ENCODE measurements at places on chromosomes 6 and 20. TPM values are rescaled to one million over a fixed set of nuclear protein-coding genes. Genes with fewer than 3 reads are reported as not detected.

JPH2 gene
- 16.4 TPM for total RNA-seq

TREML1 gene
- not detected for total RNA-seq

CCN2 gene
- total RNA-seq: 44.5 TPM

ANKRD6 gene
- 3.6 TPM for total RNA-seq

MAP1LC3A gene
- total RNA-seq: 59.8 TPM

FILIP1 gene
- total RNA-seq: 1.3 TPM

CALHM5 gene
- 1.6 TPM for total RNA-seq

DNA sequence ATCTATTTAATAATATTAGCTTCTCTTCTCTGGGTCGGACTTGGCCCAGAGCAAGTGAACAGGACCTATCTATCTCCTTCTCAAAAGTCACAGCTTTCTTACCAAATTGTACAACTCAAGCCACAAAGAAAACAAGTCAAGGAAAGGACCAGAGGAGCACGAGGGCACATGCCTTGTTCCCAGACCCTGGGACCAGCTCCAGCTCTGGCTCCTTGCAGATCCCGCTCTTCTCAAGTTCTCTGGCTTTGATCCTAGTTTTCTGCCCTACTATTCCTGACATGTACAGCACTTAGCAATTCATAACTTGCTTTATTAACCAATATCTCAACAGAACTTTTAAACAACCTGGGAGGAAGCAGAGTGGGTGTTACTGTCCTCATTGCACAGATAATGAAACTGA, 185.9 kb downstream of the ESR1 start:
- DNase-seq: no peak

GRCh38 chr6:95169775-95170174, 407.6 kb upstream of the MANEA start:
- no peak for DNase-seq

- DNase-seq: no peak
Observed at GRCh38 chr6:7053125-7053774, 54.5 kb upstream of the RREB1 start.

DNA sequence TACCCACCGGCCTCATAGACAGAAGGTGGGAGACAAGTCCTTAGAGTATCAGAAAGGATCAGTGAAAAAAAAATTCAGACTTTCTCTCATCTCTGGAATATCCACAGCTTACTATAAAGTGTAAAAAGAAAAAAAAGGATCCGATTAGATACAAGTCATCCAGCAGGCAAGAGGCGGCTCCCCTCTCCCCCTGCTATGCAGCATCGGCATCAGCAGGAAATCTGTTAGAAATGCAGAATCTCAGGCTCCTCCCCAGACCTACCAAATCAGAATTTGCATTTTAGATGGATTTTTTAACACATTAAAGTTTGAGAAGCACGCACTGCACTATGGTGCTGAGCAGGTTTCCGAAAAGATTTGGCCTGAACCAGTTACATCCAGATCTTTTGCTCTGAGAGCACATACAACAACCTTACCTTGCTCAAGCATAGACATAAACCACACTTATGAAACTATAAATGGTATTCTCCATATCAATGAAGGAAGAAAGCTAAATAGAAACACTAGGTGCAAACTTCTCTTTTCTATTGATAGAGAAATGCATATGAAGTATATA, 117.0 kb upstream of the POU3F2 start:
- DNase-seq: no peak

DNA sequence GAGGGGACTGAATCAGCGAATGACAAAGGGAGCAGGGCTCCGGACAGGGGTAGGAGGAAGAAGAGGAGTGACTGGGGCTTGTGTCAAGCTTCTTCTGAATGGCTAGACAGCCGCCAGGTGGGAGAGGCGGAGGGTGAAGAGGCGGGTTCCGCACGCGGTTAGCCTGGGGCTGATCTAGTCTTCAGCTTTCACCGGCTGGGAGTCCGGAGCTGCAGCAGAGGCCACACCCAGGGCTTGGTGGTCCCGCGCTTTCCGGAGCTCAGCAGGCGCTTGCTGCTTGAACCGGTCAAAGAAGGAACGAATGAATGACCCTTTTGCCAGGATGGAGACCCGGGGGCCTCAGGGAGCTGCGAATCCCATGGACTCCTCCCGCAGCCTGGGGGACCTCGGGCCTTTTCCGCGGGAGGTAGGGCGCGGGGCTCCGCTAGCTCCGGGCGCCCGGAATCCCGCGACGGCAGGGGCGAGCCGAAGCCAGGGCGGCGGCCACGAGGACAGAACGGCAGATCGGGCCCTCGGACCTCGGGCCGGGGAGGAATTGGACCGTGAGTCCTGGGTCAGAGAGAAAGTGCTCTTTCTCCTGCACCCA, at the start of gene C6orf141:
Gene C6orf141, plus strand, starts transcription at position 177 of the 586 bp plus-strand sequence. Its CDS starts 125 bp downstream, at position 302.
- DNase-seq: peak; percentile 88

GRCh38 chr20:47427067-47427466, 70.6 kb upstream of the ZMYND8 start:
- no peak for DNase-seq

GRCh38 chr6:165849534-165850430, 186.7 kb upstream of the PDE10A start:
- DNase-seq: no peak

DNA sequence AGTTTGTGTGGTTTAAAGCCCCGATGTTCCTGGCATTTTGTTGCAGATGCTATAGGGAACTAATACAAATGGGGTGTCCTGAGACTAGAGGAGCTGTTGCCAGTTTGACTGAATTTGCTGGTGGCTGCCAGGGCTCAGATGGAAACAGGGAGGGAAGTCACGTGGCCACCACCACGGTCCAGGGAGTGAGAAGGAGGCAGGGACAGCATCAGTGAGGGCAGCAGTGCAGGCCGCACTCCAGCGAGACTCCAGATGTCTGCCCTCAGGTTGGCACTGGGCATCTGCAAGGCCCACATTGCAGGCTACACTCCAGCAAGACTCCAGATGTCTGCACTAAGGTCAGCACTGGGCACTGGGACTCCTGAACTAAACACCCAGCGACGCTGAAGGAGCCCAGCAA, 86.2 kb downstream of the RAMACL start:
- no peak for DNase-seq

DNA sequence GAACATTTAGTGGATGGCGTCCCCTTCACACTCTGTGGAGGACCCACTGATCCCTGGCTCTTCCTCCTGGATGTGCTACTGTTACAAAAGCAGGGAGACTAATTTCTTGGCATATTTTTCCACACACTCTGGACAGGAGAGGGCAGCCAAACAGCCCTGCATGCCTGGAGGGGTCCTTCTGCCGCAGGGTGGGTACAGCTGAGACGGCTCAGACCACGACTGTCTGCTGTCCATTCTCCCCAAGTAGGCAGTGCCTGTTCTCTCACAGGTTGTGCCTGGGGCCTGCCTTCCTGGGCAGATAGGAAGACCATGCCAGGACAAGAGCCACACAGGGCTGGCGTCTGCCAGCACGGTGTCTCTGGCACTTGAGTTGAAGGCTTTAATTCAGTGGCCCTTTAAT, 260.1 kb downstream of the FOXC1 start:
- DNase-seq: no peak

- peak; percentile 87 for DNase-seq
Observed at GRCh38 chr6:40807484-40807883, 220.3 kb upstream of the LRFN2 start.

DNA sequence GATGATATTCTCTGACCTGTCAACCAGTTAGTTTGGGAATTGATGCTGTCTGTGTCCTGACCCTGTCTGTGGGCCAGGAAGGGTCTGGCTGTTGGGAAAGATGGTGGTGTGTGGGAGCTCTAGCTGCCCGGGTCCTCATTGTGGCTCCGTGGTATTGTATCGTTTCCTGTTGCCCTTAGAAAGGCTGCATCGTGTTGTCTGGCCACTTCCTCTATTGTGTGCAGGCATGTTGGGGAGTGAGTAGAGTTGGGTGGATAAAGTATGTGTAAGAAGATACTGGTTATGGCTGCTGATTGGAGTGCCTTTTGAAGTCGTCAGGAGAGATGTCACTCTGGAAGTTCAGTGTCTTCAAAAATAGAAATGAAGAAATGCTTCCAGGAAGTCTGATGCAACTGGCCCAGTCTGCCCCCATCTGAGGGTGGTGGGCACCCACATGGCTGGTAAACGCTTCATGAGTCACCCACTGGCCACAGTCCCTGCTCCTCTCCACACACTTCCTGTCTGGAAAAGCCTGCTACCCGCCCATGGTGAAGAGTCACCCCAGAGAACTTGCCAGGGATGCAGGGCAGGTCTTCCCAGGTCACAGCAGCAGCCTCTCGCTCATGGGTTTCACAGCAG, 27.9 kb downstream of the PPARD start:
- peak; percentile 100 for DNase-seq

- no peak for DNase-seq
Observed at GRCh38 chr20:47782076-47782475, 3.2 kb downstream of the SULF2 start.

DNA sequence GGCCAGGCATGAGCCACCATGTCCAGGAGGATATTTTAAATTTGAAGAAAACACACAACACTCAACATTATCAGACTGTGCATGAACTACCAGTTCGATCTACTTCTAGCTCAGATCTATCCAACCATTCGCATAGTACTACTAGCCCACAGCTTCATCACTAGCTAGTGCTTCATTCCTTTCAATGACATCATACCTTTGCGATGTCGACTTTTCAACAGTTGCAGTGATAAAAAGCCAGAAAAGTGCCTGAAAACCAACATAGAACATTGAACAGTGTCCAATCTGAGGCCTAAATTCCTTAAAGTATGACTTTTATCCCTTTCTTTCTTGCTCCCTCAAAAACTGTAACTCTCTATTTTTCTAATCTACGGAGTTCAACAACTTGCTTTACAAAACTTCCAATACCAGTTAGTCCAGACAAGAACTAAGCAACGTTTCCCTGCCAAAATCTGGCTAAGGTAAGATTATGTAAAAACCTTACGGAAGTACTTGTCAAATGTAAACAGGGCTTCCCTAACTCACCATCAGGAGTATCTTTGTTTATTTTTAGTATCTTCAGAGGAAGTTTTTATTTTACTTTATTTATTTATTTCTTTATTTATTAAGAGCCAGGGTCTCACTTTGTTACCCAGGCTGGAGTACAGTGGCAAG, 434.0 kb upstream of the JARID2 start:
- peak; percentile 66 for DNase-seq

All from M059J (cell line).